ENCODE measurements at places on chromosomes 11 and 22. TPM values are rescaled to one million over a fixed set of nuclear protein-coding genes. Genes with fewer than 3 reads are reported as not detected.

The OR51E2 gene
- 1.3 TPM for polyA plus RNA-seq

The BCO2 gene
- polyA plus RNA-seq, result 8.1 TPM

The MEN1 gene
- 36.6 TPM for polyA plus RNA-seq

The APOL5 gene
- polyA plus RNA-seq, result not detected

The KIAA1671 gene
- 27.1 TPM for polyA plus RNA-seq

The DEFB131B gene
- polyA plus RNA-seq, result 1.4 TPM

The OR8G1 gene
- not detected for polyA plus RNA-seq

The TSSK2 gene
- not detected for polyA plus RNA-seq

The CLDN5 gene
- polyA plus RNA-seq, result 17.5 TPM

DNA sequence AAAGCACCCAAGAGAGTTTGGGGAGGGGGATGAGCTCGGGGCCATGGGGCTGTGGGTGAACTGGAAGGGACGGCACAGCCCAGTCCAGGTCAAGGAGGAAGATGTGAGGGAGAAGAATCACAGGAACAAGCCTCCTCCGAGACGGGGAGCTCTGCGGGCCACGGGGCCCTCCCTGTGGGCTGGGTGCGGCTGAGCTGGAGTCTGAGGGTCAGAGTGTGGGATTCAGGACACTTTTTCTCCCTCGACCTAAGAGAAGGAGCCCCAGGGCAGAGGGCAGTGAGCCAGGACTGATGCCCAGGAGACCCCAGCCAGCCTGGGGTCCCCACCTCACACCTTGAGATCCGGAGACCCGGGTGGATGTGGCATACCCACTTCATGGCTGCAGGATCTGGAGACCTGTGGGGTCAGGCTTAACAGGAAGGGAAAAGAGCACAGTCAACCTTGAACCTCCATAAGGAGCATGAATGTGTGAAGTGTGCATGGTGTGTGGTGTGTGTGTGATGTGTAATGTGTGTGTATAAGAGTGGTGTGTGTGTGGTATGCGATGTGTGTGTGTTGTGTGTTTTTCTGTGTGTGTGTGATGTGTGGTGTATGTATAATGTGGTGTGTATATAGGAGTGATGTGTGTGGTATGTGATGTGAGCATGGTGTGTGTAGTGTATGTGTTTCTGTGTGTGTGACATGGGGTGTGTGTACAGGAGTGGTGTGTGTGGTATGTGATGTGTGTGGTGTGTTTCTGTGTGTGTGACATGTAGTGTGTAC, 504.6 kb downstream of the BRD1 start:
- no peak for DNase-seq

DNA sequence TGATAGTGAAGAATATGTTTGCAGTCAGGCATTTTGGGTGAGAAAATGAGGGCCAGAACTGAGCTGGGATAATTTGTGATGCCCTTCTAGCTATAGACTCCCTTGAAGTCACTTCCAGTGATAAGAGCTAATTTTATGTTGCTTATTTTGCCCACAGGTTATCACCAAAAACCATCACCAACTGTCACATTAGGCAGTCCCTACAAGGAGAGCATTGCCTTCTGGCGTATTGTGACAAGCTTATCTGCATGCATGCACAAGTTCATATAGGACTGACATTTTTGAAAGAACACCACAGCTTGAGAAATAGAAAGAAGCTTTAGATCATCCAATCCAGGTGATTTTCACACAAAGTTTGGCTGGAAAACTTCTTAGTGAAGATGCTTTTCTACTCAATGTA, 735.3 kb upstream of the RAG2 start:
- no peak for DNase-seq

DNA sequence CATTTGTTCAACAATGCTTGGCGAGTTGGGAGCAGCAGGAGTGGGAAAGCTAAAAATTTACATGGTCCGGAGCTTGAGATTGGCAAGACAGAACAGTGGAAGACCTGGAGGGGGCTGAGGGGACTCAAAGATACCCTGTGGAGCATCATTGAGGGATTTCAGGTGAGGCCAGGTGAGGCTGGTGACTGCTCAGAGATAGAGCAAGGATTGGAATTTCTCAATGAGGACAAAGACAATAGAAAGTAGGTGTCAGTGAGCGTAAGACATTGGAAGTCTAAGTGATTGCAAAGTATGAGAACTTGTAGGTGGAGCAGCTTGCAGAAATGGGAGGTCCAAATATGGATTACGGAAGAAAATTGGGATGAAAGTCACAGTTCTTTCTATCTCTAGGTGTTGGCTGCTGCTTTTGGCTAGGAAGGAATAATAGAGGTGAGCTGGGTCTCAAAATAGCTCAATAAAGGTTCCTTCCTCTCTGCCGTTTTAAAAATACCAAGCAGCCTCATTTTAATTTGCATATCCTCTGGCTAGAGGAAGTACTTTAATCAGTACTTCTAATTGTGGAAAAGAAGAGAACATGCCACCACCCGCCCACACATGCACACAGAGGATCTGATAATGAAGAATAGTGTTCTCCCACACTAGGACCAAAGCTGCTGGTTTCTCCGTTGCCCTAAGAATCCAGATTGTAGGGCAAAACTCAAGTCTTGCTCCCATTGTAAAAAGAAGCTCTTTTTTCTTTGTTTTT, 41.8 kb upstream of the SORL1-AS1 start:
- DNase-seq, result no peak

DNA sequence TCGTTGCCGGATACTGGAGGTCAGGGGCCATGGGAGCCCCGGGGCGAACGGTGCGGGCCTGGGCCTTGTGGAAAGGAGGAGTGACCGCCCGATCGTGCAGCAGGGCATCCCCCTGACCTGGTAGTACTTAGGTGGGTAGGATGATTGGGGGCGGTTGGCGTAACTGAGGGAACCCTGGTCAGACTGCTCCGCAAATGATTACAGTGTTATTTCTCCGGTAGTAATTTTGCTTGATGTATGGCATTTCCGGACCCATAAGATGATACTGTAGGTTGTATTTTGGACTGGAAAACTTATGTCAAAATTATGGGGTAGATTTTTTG, 762 bp downstream of the MTMR3 start:
- DNase-seq, result no peak

DNA sequence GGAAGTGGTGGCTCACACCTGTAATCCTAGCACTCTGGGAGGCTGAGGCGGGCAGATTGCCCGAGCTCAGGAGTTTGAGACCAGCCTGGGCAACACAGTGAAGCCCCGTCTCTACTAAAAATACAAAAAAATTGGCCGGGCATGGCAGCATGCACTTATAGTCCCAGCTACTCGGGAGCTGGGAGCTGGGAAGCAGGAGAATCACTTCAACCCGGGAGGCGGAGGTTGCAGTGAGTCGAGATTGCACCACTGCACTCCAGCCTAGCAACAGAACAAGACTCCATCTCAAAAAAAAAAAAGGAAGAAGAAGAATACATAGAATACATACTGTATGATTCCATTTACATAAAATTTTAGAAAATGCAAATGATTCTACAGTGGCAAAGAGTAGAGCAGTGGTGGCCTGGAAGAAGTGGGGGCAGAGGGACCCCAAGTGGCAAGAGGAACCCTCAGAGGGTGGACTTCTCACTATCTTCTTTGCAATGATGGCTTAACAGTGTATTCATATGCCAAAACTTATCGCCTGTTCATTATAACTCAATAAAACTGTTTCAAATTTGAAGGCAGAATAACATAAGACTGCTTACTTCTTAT, 22.0 kb downstream of the PACSIN2 start:
- no peak for DNase-seq

DNA sequence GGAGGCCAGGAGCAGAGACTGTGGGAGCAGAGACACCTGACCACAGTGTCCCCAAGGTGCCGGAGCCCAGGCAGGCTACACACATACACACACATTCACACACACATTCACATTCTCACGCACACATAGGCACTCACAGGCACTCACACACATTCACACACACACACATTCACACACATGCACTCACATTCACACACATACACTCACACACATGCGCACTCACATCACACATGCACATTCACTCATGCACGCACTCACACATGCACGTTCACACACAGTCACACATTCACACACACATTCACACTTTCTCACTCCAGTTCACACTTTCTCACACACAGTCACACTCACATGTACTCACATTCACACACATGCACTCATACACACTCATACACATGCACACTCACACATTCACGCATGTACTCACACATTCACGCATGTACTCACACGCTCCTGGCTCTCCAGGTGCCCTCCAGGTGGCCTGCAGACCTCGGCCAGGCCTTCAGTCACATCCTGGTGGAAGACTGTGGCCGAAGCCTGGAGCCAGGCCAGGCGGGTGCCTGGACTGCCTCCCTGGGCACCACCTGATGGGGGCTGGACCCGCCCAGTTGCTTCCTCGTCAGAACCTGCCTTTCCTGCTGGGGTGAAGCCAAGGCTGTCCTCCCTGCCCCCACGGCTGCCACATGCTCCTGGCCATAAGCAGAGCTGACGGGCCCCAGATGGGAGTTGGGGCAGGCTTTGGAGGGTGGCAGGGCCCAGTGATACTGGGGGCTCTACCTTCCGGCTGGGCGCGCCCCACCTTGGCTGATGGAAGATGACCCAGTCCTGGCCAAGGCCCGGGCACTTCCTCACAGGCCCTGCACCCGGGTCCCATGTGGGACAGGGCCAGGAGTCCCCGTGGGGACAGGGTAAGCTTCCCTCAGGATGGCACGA, 89.5 kb downstream of the WNT7B start:
- DNase-seq, result no peak

DNA sequence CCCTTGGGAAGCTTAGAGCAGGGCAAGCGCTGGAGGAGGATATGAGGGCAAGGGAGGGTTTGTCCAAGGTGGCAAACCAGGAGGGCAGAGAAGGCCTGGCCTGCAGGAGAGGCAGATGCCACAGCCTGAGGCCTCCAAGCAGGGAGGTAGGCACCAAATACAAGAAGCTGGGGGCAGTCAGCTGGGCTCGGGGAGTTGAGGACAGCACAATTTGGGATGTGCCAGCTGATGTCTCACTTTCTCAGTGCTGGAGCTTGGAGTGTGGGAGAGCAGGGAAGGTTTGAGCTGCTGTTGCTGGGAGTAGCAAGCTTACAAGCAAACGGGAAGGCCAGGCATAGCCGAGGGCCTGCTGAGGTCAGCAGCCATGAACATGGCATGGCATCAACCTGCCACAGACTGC, 4.0 kb downstream of the ZDHHC24 start:
- DNase-seq, result no peak

GRCh38 chr11:71914617-71915189, 13.7 kb downstream of the XNDC1N start:
- DNase-seq, result no peak

- DNase-seq, result no peak
Measured at GRCh38 chr22:46661221-46661851, 41.1 kb downstream of the GRAMD4 start.

- no peak for DNase-seq
Measured at GRCh38 chr11:786235-787083, 3.4 kb downstream of the CEND1 start.

- no peak for DNase-seq
Measured at GRCh38 chr22:23737696-23738095, 13.2 kb downstream of the ZNF70 start.

- DNase-seq, result no peak
Measured at GRCh38 chr11:69791276-69792180, 16.4 kb upstream of the FGF4 start.

DNA sequence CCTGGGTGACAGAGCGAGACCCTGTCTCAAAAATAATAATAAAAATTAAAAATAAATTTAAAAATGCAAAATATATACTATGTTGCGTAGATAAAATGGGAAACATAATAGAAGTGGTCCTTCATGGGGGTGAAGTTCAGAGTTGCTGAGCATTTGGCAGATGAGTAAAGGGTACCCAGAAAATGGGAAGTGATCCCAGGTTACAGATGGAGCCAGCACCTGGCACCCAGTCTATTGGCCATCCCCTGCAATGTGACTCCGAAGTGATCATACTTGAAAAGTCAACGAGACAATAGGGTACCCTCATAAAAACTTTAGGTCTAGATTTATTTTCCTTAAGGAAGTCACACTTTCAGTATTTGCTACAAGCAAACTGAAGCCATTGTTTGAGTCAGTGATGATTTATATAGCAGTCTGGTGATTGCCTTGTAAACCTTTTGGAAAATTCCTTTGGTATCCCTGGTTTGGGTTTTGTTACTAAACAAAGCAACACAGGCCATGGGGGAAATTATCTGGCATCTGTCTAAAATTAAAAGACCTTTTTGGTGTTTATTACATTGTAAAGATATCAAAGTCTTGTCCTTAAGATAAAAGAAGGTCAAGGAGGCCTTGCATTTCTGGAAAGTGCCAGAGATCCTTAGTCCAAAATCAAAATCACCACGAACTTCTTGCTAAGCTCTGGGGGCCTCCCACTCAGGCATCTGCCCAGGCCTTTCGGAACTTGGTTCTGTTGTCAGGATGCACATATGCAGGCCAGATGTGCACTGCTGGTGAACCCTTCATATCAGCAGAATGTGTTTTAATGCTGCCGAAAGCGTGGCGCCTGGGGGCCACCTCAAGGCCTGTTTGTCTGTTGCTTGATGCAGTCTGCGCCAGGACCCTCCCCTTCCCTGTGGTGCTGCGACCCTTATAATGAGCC, 4.3 kb downstream of the SMARCB1 start:
- DNase-seq, result no peak

DNA sequence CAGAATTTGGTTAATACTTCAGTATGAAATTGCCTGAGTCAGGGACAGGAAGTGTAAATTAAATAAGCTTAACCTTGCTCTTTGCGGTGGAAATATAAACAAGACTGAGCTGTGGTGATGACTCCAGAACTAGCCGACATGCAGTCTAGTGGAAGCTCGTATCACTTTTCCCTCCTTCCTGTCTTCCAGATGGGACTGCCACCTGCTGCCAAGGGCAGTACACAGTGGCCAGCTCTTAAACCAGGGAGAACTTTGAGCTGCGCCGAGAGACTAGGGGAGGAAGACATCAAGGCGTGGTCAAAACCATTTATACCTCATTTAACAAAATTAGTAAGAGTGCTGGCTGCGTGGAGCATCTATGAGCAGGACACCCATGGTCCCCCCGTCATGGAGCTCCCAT, 31.3 kb upstream of the CTTN start:
- no peak for DNase-seq

- DNase-seq, result no peak
Measured at GRCh38 chr22:48081281-48081680, 1318.8 kb downstream of the TBC1D22A start.

DNA sequence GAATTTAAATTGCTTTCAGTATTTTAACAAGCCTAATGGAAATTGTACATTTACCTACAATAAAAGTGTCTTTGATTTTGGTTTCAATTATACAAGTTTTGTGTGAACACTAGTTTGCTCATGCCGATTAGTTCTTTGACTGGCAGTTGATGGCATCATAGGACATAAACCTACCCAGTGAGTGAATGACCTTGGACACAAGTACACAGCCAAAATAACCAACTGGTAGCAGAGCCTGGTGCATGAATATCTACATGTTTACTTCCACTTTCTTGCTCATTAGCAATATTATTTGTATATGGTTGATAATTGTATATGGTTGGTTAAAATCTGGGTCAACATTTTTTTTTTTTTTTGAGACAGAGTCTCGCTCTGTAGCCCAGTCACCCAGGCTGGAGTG, 37.8 kb downstream of the STIM1 start:
- DNase-seq, result no peak

GRCh38 chr11:110158317-110159200, 65.4 kb downstream of the ZC3H12C start:
- no peak for DNase-seq

- no peak for DNase-seq
Measured at GRCh38 chr22:24803064-24803542, 2.9 kb upstream of the SGSM1 start.
